Astrocyte of the cerebellum (primary cell): ENCODE measurements at places on chromosomes 2 and 18.

DNA sequence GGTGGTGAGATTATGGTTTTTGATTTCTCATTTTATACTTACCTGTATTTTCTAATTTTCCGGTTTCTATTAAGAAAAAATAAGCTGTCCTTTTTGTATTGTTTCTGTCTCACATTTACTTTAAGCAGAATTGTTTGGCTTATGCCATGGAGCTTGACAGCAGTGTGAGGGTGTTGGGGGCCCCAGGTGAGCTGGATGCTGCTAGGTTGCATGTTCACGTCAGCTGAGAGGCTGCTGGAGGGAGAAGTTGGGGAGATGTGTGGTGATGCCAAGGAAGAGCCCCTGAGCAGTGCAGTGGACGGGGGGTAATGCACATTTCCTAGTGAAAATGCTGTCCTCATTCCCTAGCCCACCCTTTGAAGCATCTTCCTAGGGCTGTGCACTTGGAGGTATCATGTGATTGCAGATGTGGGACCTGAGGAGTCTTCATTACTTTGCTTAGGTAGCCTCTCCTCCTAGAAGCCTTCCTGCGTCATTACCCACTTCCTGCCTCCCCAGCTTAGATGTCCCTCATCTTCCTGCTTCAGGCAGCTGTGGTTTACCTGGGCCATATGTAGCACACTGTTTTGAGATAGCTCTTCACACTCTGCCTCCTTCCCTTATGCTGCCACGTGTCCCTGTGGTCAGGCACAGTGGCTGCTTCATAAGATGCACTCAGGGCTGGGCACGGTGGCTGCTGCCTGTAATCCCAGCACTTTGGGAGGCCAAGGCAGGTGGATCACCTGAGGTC lies 16.2 kb downstream of the ATG16L1 start:
- DNase-seq, result no peak

DNA sequence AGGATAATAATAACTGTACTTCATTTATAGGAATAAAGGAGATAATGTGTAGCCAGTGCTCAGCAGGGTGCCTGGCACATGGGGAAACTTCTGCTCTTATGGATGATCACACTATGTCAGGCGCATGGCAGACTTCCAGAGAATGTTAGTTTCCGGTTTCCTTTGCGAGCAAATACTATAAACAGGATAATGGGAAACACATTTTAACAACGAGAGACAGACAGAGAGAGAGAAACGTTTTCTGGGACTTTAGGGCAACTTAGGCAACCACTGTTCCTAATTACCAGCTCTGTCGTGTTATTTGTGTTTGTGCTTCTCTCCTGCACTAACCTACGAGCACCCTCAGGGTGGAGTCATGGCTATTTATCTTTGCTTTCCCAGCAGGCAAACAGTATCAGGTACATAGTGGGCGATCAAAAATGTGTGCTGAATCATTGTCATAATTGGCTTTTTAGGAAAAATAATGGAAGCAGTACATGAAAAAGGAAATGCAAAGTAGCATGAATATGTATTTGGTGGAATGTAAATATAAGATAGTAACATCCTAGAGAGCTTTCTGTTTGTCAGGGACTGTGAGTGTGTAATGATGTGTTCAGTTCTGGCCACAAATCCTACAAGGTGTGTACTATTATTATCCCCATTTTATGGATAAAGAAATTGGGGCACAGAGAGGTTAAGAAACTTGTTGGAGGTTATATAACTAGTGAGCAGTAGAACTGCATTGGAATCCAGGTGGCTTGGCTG lies 36.8 kb upstream of the IGFBP2 start:
- peak; percentile 67 for DNase-seq

- no peak for DNase-seq
These were observed 124.9 kb downstream of the NBAS start for GRCh38 chr2:15436195-15436594.

GRCh38 chr2:8608411-8608954 lies 73.4 kb upstream of the ID2 start:
- DNase-seq, result no peak

DNA sequence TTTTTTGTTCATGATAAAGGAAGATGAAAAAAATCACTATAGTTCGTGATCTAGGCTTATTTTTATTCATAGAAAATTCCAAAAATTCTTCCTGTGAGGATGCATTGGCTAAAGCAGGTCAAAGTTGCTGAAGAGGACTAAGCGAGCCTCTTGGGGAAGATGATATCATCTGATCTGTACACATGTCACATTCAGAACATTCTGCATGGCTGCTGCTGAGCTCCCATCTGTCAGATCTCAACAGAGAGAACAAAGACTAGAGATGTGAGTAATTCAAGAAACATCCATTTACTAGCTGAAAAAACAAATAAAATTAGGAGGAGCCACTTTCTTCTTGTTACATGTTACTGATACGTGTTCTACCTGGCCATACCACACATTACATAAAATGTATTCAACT lies 518.6 kb upstream of the FSIP2 start:
- DNase-seq, result no peak

GRCh38 chr2:46981662-46982350 lies 66.2 kb upstream of the MCFD2 start:
- DNase-seq, result no peak

- no peak for DNase-seq
These were observed 14.0 kb upstream of the MAPK4 start for GRCh38 chr18:50545936-50546335.

- DNase-seq, result no peak
These were observed 746.3 kb upstream of the CHAC2 start for GRCh38 chr2:53021292-53021691.

DNA sequence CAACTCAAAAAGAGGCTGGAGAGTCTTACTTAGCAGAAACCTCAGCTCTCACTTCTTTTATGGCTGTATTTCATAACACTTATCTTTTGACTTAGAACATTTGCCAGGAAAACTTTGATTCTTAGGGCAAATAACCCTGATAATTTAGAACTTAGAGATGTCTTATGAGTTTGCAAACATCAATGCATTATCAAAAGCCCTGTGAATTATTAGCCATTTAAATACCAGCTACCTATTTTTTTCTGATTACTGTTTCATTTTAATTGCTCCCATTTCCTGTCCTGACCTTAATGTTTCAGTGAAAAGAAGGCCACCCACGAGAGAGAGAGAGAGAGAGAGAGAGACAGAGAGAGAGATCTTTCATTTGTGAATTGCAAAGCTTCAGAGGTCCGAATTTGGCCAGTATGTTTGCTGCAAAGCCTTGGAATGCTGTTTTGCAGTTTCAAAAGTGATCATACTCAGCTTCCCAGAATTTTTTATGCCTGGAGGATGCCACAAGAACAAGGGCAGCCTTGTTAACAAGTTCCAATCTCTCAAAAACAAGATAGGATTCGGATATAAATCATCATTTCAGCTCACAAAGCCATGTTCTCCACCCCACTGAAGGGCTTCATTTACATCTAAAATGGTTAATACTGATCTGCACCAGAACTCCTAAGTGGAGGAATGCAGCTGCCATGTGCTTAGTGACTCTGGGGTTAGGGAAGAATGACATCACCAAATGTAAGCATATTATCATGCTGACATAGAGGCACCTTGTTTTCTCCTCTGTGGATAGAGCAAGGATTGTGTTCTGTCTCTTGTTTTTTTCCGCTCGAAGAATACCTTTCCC lies 478.2 kb downstream of the ARHGAP15 start:
- no peak for DNase-seq

DNA sequence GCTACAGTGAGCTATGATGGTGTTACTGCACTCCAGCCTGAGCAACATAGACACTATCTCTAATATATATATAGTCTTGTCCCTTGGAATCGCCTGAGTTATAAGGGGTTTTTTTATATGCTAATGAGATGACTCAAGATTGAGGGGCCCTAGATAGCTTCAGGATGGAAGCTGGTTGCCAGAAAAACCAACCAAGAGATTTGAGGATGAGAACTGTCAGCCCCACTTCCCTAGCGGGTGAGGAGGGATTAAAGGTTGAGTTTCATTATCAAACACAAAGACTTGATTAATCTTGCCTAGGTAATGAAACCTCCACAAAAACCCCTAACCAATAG lies 12.6 kb upstream of the GALM start:
- DNase-seq, result no peak

GRCh38 chr2:50098242-50098641 lies 933.7 kb downstream of the NRXN1 start:
- no peak for DNase-seq

- DNase-seq, result no peak
These were observed 43.6 kb upstream of the XPO1 start for GRCh38 chr2:61581716-61582115.

GRCh38 chr2:205461678-205462665 lies 220.3 kb upstream of the NRP2 start:
- no peak for DNase-seq

DNA sequence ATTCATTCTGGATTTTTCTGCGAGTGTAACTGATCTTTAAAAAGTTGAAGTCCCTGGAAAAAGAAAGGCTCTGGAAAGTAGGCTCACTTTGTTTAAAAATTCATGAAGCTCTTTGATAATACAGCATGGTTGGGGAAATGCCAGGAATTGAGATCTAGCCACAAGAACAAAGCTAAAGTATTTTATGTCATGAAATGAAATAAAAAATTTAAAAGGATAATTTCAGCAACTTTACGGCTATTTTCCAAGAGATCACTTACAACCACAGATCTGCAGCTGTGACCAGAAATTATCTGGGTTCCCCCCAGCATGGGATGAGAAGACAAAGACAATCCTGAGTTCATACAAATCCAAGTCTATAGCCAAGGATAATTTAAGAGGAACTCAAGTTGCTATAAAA lies 25.3 kb upstream of the RFX8 start:
- DNase-seq, result peak; percentile 94

DNA sequence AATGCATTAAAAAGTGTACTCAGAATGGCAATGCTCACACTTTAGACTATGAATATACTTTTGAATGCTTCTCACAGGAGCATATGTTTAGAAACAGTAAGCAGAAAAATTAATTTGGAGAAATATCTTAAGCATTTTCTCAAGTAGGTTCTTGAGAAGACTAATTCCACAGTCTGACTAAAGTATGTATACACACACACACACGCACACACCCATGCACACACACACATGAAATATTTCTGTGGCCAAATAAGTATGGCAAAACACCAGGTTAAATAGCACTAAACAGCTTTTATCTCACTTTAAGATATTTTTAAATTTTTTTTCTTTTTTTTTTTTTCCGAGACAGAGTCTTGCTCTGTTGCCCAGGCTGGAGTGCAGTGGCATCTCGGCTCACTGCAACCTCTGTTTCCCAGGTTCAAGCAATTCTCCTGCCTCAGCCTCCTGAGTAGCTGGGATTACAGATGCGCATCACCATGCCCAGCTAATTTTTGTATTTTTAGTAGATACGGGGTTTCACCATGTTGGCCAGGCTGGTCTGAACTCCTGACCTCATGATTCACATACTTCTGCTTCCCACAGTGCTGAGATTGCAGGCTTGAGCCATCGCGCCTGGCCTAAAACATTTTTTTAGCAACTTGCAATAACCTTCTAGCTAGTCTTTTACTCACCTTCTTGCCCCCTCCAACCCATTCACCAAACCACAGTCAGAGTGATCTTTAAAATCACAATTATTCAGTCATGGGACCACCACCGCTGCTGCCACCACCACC lies 67.5 kb upstream of the SCG2 start:
- no peak for DNase-seq

DNA sequence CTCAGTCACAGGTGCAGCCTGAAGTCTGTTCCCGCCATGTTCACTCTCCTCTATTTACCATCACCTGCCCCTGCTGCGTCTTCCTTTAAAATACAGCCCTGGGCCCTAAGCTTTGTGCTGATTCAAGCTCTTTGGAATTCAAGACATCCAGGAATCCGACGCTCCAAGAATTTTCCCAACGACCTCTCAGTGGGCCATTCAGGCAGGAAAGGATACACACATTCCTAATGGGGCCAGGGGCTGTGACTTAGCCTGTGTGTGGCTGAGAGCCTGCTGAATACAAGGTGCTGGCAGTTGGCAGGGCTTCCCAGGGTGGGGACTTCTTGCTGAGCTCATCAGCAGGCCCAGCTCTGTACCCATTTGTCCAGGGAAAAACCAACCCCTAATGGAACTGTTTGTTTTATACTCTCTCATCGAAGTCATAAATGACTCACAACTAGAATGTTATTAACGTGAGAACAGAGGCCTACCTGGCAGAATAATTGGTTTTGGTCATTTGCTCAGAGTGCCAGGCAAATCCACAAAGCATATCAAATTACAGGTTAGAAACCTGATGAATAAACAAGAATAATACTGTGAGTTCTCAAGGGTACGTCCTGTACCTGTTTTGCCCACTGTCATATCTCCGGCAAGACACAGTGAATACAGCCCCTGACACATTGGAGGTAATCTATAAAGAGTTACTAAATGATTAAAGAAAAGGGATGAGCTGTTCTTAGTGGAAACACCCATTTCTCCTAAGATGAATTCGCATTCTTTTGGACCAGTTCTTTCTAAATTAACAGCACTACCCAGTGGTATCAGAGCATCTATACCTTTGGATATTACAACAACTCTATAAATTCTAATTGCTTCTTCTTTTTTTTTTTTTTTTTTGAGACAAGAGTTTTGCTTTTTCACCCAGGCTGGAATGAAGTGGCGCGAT lies 12.6 kb upstream of the KCMF1 start:
- DNase-seq, result peak; percentile 83

- no peak for DNase-seq
These were observed 34.6 kb downstream of the ADCY3 start for GRCh38 chr2:24885221-24886125.

- DNase-seq, result no peak
These were observed 114.1 kb downstream of the PRPF40A start for GRCh38 chr2:152603166-152603565.

DNA sequence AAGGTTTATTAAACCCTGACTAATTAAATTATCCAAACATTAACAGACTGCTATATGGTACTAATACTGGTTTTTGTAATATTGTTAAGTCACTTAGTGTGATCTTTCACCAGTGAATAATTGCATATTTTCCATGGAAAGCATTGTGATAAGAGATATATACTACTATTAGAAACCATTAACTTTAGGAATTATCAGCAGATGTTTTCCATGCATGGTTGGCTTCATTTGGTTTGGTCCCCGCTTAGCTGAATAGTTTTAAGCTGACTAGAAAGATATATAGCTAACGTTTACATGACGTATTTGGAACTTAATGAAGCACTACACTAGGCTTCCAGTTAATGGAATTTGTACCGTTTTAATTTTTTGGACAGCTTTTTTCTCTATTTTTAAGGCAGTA lies 37.9 kb downstream of the LCLAT1 start:
- no peak for DNase-seq

DNA sequence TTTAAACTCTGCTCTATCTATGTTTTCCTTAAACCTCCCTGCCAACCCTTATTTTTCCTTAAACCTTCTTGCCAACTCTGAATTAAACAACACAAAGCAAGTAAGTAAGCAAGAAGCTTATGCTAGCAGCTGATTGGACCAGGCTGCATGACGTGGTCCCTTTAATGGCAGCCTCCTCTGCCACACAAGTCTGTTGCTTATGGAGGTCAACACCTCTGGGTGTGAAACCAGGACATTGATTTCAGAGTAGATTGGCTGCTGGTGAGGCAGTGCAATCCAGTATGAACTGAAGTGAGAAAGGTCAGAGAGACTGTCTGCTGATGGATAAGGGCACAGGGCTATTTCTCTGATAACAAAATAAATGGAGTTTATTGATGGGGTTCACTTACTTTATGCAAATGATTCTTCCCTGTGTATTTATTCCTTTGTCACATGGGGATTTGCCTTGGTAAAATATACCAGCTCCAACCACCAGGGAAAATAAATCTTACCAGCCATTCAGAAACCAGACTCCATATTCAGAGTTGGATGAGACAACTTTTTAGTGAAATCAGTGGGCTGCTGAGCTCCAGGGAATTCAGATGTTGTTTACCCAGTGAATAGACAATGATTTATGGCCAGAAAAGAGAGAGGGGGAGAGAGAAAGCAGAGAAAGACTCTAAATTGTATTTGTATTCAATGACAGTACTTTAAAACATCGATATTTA lies 112.2 kb upstream of the NCKAP5 start:
- DNase-seq, result no peak

- no peak for DNase-seq
These were observed at the start of gene SP9 for GRCh38 chr2:174334781-174335251. TSS of gene SP9 (plus strand) at chr2:174334954. CDS start at chr2:174335093, 139 bp downstream.
